ENCODE measurements at places on chromosomes 16 and 17.

DNA sequence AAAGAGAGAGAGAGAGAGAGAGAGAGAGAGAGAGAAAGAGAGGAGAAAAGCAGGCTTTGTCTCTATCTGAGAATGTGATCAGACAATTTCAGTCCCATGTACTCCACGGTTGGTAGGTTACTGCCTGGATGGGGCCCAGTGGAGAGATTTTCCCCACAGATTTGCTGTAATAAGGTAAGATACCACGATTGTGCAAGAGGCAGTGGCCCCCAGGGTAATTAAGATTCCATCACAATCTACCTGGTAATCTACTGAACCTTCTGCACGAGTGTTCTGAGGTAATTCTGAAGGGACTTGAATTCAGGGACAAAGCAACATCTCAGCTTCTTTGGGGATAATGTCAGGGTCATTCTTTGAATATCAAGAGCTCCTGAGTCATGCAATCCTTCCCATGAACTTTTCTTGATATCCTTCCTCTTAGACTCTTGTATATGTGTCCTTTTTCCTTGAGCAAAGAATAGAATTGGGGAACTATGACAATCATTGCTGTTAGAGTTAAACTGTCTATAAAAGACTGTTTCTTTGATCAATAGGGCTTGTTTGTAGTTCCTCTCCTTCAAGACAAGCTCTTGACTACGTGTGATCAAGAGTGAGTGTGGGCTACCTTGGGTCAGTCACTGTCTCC lies 306.6 kb downstream of the MAF start:
- no peak for DNase-seq

DNA sequence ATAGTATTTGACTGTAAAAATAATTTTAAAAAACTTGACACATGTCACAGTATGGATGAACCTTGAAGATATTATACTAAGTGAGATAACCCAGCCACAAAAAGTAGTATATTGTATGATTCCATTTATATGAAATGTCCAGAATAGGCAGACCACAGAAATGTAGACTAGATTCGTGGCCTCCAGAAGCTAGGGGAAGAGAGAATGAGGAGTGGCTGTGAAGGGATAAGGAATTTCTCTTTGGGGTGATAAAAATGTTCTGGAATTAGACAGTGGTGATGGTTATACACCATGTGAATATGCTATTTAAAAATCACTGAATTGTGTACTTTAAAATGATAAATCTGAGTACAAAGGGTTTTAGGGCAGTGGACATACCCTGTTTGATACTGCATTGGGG lies 253.1 kb upstream of the DYNLRB2 start:
- no peak for DNase-seq

- DNase-seq = no peak
Measured at GRCh38 chr17:81210868-81211267, 11.9 kb downstream of the CEP131 start.

- no peak for DNase-seq
Measured at GRCh38 chr16:16120044-16120381, 103.3 kb downstream of the ABCC6 start.

DNA sequence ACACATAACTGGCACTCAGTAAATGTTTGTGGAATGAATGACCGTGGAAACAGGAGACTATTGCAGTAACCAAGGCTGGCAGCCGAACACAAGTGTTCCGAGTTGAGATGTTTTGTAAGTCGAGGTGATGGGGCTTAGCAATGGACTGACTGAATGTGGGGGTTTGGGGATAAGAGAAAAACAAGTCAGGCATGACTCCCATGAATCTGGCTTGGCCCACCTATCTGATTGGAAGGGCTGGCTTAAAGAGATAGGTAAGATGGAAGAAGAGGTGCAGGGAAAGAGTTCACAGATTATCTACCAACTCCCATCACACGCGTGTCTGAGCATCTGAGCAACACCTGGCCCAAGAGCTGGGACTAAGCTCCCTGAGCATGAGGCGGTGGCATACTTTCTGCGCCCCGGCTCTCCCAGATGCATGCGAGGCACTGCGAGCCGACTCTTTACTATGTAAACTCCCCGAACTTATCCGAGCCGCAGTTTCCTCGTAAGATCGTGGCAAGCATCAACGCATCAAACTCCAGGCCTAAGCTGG lies 539 bp downstream of the IFT20 start:
- DNase-seq = no peak

- no peak for DNase-seq
Measured at GRCh38 chr17:75557852-75558665, 29.5 kb upstream of the MYO15B start.

DNA sequence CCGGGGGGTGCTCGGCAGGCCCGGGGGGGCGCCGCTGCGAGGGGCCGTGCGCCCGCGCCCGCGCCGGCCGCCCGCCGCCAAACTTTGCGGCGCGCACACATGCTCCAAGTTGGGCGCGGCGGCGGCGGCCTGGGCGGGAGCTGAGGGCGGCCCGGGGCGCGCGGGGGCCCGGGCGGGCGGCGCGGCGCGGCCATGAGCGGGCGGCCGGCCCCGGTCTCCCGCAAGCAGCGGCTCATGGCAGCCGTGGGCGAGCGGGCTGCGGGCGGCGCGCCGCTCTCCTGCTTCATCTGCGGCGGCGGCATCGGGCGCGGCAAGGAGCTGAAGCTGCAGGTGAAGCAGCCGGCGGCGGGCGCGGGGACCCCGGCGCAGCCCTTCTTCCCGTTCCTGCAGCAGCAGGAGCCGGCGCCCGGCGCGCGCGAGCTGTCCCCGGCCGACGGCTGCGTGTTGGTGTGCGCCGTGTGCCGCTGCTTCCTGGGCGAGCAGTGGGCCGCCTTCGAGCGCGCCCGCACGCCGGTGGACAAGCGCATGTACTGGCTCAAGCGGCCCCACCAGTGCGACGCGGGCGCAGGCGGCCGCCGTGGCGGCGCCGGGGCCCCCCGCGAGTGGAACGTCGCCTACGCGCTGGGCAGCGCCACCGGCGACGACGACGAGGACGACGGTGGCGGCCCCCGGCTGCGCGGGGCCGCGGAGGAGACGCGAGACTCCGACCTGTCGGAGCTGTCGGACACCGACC lies 57.2 kb upstream of the CIBAR2 start:
- DNase-seq = no peak

GRCh38 chr16:12207939-12208338 lies 231.4 kb downstream of the SNX29 start:
- DNase-seq = no peak

DNA sequence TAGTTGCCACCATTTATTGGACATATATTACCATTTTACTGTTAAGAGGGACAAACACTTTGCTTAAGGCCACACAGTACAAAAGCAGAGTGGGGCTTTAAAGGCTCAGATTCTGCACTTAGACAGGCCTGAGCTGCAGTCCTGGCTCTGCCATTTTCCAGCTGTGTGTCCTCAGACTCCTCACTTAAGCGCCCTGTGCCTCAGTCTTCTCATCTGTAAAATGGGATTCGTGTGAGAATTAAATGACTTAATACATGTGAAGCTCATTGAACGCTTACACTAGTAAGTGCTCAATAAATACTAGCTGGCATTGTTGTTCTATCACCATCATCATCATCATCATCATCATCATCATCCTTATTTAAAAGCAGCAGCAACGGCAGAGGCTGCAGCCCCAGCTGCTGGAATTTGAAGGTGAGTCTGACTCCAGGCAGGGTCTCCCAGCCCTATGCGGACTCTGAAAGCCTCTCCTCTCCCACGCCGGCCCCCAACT lies 445 bp upstream of the CACNG5 start:
- DNase-seq = no peak

- DNase-seq = peak; percentile 14
Measured at GRCh38 chr17:19317359-19318095, 45.0 kb downstream of the B9D1 start.

- no peak for DNase-seq
Measured at GRCh38 chr16:87844120-87844733, 25.1 kb downstream of the SLC7A5 start.

GRCh38 chr16:73527187-73527586 lies 479.3 kb upstream of the ZFHX3 start:
- DNase-seq = no peak

DNA sequence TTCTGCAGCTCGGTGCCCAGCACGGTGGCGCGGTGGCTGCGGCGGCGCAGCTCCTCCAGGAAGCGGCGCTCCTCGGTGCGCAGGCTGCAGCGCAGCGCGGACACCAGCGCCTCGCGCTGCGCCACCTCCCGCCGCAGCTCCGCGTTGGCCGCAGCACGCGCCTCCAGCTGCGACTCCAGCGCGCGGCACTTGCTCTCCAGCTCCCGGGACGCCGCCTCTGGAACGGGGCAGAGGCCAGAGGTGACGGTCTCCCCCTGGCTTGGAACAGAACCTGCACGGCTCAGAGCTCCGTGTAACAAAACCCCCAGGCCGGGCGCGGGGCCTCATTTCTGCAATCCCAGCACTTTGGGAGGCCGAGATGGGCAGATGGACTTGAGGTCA lies 13.2 kb upstream of the CLUH start:
- no peak for DNase-seq

DNA sequence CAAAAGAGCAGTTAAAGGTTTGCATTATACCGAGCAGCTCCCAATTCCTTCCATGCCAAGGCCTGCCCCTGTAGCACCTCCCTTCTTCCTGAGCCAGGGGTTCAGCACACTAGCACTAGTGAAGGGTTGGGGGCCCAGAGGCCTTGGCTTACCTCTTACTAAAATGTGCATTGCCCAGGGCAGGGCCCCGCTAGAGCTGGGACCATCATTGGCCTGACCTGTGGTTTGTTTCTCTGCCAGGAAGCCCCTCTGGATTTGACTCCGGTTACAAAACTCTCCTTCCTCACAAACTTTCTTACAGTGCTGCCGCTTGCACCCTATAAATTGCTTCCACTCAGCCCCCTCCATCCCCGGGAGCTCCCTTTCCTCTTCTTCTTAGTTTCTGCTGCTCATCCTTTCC lies 33.8 kb downstream of the MPRIP start:
- no peak for DNase-seq

GRCh38 chr17:42291129-42291528 lies 2.8 kb downstream of the STAT5A start:
- no peak for DNase-seq

- DNase-seq = no peak
Measured at GRCh38 chr17:49566668-49567071, 9.0 kb upstream of the NXPH3 start.

DNA sequence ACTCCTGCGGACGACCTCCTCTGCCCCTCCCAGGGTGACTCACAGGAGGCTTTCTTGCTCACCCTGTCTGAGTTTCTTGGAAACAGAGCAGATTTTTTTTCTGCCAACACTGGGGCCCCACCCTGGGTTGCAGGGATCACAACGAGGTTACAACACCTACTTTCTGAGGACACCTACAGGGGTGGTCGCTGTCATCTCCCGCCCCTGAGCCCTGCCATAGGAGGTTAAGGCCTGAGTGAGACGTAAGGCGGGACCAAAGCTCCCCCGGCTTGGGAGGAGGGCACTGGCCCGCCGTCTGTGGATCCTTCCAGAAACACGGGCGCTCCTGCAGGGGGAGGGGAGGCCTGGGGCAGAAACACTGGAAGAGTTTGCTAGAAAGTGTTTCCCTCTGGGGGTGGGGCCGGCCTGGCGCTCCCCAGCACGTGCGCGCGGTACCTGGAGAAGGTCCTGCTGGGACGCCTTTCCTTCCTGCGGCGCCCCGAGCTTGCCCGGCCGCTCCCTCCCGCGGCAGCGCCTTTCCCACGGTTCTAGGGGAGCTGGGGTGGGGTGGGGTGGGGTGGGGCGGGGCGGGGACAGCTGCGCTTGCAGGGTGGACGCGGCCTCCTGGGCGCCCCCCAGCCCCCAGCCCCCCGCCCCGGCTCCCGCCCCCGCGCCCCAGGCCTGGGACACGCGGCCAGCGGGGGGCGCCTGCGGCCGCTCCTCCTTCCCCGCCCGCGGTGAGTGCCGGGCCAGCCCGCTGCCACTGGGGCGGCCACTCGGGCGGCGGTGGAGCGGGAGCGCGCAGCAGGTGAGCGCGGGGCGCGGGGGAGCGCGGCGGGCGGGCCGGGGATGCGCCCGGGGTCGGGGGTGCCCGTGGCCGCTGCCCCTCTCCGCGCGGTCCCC lies 20.7 kb upstream of the ADCY7 start:
- peak; percentile 37 for DNase-seq

DNA sequence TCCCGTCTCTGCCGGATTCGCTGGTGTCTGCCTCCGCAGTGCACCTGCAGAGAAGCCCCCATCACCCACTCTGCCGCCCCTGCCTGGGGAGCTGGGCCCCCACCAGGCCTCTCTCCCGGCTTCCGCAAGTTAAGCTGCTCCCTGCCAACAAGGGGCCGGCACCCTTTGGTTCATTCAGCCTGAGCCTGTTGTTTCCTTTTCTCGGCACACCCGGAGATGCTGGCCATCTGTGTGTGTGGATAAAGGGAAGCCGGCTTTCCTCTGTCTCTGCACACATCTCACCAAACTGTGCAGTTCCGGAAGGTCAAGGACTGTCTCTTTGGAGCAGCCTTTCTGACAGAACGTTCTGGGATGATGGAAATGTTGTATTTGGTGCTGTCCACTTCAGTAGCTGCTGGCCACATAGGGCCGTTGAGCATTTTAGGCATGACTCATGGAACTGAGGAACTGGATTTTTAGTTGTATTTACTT lies 6.8 kb downstream of the MAPK8IP3 start:
- no peak for DNase-seq

Data from DND-41 (cell line).